ENCODE measurements at places on chromosomes 12 and 14.

GRCh38 chr14:53874704-53875103 is 81.9 kb downstream of the BMP4 start:
- DNase-seq: no peak

DNA sequence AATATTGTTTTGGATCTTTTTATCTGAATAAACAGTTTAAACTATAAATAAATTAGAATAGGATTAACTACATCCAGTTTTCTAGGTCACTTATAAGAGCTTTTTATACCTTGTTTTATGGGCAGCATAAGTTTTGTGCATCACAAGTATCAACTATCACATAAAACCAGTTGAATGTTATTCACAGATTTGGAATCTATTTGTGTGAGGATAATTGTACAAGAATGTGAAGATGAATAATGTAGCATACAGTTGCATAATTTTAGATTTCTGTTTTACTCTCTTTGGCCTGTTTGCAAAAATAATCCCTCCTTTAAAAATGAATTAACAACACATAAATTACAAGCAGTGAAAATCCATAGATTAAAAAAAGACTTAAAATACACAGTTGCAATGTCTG is 88.8 kb downstream of the SCFD1 start:
- DNase-seq: no peak

DNA sequence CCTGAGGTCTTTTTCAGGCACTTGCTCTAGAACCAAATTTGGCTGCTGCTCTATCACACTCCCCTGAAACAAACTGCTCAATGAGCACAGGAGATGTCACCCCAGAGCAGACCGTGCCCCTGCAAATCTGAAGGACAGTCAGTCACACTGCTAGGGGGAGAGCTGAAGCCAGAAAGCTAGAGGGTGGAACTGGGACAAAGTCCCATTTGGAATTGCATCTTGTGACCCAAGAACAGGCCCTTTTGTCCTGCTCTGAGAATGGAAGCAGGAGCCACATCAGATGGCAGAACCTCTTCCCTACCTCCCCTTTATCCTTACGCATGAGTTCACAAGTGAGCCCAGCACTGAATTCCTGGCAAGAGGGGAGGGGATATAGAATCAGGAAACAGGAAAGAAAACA is 64.7 kb downstream of the MAP3K9 start:
- DNase-seq: no peak

DNA sequence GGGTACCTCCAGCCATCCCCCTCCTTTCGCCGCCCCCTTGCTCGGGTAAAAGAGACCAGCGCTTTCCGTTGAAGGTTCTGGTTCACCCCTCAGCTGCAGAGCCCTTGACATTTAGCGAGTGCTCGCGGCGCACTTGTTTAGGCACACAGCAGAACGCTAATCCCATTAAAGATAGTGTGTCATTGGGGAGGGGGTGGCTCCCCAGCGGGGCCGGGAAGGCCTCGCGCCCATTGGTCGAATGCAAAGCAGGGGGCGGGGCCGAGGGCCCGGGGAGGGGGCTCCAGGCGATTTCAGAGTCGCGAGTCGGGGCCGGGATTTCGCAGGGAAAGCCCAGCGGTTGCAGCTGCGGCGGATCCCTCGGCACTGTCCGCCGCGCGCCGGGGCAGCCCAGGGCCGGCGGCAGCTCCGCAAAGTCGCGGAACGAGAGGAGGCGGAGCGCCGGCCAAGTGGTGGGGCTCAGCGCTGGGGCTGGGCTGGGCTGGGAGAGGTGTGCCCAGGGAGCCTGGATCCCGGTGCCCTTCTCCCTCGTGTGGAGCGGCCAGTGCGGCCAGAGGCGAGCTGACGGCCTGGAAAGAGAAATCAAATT is 122.9 kb downstream of the TSPAN9 start:
- DNase-seq: no peak

DNA sequence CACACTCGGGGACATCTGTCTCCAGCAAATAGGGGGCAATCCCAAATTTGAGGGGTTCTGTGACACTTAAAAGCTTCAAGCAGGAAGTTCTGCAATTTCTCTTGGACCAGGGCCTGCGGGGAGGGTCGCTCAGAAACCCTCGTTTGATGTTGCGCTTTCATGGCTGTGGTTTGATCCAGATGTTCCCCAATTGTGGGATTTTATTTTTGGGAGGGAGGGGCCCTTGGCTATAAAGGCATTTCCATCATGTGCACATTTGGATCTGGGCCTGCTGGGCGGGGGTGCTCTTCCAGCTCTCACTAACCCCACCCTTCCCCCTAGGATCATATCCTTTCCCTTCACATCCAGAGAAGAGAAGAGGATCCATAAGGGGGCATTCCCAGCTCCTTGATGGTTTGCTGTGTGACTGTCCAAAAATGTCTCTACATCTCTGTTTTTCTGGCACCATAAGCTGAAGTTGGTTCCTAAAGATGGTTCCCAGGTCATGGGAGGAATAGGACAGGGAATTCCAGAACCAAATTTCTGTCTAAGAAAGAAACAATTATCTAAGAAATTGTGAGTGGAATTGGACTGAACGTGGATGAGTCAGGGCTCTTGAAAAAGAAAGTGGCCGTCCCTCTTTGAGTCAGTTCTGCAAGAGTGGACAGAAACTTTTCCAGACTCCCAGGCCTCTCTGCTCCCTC is 47.2 kb downstream of the SMUG1 start:
- DNase-seq: no peak

DNA sequence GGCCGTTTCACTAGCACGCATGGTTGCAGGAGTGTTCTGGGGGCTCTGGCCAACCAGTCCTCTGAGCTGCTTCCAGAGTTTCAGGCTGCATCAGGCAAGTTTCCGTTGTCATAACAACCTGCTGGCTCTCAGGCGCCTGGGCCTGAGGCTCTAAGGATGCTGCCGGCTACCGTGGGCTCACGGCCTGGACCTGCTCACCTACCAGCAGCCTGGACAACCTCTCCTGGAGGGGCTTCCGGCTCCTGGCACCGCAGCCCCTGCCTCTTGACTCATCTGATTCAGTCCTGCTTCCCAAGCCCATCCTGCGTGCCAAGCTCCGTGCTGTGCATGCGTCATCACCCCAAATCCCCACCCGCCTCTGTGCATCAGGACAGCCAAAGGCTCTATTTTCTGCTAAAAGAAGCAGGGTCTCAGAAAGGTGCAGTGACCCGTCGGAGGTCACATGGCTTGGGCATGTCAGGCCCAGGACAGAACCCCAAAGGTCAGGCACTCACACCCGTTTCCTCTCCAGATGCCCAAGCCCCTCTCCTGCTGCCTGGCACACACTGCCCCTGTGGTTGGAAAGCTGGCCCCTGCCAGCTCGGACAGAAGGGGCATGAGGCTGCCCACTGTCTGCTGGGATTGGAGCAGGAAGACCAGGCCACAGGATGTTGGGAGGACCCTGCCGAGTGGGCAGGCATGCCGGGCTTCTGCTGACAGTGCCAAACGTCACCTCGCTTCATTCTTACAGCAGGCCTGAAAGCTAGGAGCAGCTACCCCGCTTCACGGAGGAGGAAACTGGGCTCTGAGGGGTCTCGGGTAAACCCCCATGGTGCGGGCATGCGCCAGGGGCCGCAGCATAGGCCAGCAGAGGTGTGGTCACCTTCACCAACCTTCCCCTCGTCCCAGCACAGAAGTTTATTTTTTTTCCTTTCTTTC is 5.7 kb downstream of the BEGAIN start:
- DNase-seq: no peak

DNA sequence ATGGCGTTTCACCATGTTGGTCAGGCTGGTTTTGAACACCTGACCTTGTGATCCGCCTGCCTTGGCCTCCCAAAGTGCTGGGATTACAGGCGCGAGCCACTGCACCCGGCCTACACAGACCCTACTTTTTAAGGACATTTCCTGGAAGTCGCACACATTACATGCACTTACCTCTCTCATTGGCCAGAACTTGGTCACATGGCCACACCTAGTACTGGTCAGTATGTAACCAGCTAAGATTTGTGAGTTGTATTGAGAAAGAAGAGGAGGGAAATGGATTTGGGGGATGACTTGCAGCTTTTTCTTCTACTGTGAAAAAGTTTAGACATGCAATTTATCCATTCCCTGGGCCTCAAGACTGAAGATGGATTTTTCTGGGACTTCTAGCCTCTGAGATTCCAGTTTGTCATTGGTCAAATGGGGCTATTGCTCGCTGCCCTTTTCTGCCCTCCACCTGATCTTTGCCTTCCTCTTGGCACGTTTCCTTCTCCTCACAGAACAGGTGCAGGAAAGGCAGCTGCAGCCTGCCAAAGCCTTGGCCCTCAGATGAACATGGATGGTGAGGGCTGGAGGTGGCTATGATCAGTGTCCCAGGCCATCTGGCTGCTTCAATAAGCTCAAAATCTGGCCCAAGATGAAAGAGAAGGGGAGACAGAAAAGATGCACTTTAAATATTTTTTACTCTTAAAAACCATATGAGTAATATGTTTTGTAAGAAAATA is 7.1 kb upstream of the ZDHHC22 start:
- DNase-seq: no peak

GRCh38 chr14:55240526-55241178 is 30.6 kb upstream of the FBXO34 start:
- no peak for DNase-seq

DNA sequence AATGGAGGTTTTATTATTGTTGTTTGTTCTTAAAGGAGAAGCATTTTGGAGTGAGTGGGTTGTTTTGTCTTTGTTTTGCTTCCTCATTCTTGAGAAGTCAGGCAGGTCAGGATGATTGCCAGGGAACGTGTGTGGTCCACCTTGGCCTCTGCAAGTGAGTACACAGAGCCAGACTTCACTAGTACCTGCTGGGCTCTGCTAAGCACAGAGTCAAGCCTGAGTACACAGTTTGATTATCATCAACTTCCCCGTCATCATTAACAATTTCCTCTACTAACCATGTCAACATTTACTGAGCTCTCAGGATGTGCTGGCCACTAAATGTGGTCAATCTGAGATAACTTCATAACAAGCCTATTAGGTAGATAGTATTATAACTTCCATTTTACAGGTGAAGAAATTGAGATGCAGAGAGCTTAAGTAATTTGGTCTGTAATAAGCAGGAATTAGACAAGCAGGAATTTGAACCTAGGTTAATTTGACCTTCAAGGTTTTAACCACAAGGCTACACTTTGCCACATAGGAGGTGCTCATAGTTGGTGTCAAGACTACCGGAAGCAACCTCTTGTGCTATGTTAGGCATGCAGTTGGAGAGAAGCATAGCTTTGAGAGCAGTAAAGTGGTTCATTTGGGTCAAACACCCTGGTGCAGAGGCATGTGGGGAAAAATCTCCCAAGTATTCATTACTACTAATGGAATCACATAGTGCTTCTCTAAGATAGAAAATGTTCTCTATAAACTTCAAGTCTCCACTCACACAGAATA is 178.3 kb downstream of the NUAK1 start:
- DNase-seq: no peak

DNA sequence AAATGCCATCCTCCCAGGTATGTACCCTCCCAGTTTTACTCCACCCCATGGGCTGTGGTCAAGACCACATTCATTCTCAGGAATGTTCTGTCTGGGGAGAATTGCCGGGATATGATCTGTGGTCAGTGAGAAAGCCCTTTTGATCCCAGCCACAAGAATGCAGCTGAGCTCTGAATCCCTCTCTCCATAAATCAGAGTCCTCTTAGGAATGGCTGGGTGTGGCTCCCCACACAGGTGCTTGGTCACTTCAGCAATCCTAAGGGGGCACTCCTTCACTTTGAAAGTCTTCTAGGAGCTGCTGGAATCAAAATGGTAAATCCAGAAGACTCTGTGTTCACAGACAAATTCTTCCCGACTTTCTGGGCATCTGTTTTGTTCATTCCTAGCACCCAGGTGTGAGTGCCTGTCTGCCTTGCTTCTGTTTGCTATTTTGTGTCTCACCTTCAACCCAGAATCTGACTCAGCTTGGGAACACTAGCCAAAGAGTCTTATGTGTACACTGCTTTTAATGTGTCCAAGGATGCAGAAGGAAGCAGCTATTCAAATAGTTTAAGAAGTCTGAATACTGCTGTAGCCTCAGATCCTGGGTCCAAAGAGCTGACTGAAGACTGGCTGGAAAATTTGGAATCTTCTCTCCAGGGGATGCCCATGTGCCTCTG is 144.6 kb upstream of the CDKN3 start:
- DNase-seq: no peak

Measured in stimulated activated CD8-positive, alpha-beta memory T cell treated with anti-CD3 and anti-CD28 coated beads, Interleukin-7, amount 100 ng/mL, for 1 hour (primary cell).